ENCODE measurements at places on chromosomes 7 and 10.

DNA sequence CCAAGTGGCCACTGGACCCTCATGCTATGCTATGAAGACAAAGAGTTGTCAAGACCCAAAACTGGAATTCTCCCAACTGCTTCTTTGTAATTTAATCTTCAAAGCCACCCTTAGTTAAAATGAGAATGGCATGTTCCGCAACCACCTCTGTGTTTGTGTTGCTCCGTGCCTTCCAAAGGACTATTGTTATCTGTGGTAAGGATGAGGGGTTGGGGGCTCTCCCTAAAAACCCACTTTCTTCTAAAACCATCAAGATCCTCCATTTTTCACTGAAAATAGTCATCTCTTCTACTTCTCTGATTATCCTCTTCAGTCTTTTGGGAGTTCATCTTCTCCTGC, 222.1 kb upstream of the AOAH start:
- DNase-seq = no peak

DNA sequence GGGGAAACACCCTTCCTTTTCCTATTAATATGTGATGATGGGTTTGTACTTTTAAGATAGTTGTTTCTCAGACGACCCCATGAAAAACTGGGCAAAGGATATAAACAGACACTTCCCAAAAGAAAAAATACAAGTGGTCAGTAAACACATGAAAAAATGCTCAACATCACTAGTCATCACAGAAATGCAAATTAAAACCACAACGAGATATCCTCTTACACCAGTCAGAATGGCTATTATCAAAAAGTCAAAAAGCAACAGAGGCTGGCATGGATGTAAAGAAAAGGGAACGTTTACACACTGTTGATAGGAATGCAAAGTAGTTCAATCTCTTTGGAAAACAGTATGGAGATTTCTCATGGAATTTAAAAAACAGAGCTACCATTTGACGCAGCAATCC, 111.4 kb upstream of the ZEB1 start:
- no peak for DNase-seq

DNA sequence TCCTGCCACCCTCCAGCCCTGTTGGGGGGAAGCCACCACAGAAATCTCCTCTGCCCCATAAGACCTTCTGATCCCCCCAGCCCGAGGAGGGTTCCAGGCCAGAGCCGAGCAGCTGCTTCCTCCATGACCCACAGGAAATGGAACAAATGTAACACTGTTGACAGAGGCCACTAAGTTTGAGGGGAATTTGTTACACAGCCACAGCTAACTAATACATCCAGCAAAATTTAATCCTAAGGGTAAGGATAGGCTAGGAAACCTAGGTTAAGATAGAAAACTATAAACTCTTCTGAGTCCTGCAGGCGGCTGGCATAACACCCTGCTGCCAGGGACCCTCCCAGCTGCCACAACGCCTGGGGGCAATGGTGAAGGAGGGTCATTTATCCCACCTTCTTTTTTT, 66.8 kb upstream of the PDGFA start:
- DNase-seq = no peak

GRCh38 chr7:146510088-146510680, 393.6 kb downstream of the CNTNAP2 start:
- DNase-seq = no peak

DNA sequence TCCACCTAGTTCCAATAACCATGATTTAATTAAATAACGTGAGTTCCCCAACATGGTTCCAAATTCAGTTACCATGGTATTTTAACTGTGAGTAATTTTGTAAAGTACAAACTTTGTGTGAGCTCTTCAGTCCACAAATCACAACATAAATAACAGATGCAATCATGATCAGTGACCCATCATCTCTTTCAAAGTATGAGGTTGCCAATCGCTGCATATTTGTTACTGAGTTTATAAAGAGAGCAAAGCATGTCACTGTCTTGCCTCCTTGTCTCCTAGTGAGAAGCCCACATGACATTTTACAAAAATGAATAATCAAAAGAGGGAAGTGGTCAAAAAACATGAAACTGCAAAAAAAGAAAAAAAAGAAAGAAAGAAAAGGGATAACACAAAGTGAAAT, 69.1 kb upstream of the PDSS1 start:
- no peak for DNase-seq

DNA sequence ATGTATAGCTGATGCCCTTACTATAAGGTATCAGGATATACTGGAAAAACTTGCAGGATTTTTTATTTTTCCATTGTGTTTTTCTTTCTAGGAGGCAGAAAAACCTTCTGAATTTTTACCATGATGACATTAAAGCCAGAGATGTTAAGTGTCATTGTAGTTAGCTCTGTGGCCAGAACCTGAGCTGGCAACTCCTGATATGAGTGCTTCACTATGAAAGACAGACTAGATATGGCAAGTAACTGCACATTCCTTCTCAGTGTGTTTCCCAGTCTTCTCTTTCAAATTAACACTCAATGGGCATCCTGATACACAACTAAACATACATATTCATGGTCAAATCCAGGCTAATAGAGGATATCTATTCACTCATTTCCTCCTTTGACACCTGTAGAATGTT, 166.2 kb downstream of the CTTNBP2 start:
- no peak for DNase-seq

DNA sequence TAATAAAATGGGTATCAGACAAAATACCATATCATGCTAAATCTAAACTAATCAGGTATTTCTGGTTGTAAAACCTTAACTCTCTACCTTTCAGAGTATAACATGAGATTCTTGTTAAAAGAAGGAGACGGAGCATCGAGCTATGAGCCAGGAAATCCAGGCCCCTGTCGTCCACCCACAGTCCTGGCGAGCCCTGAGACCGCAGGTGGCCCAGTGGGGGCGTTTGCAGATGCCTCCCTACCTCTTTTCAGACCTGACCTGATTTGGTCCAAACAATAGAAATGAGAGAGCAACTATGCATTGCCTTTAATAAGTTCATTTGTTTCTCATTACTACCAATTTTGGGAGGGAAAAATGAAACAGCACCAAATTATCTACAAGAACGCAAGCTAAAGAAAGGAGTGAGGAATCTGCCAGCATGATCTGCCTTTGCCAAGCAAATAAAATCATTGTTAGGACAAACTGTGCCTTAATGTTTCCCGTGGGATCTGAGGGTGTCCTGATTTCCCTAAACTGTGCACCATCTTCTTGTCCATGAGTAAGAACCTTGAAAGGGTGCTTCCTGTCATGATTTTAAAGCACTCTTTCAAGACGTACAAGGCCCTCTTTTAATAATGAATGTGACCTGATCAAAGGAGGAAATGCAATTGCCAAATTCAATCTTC, 166.7 kb downstream of the TCERG1L start:
- DNase-seq = no peak

DNA sequence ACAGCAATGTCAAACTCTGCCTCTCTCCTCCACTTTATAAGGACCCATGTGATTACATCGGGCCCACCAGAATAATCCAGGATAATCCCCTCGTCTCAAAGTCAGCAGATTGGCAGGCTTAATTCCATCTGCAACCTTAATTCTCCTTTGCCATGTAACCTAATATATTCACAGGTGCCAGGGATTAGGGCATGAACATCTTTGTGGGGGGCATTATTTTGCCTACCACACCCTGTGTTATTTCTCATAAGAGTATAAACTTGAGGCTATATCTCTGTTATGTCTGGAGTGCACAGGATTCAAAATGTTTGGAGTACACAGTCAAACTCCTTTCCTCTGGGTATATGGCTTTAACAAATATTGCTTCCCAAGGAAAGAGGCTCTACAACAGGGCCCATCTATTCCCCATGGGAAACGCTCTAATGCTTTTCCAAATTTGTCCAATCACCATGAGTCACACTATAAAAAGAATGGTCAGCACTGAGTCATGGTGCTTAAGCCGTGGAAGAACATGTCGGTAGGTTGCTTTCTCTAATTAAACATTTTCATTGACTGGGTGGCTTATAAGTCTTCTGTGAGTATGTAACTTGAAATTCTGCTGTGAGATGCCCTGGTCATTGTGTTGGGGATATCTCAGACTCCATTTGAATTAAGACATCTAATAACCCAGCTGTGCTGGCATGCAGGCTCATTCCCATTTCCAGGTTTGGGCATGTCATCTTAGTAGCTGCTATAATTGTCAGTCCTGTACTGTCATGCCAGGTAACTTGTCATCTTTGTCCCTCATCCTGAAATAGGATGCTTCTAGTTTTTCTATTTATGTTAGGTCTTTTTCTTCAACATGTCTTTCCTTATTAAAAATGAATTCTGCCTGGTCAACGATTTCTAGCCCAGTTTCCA, 11.5 kb upstream of the AKR1B10 start:
- no peak for DNase-seq

DNA sequence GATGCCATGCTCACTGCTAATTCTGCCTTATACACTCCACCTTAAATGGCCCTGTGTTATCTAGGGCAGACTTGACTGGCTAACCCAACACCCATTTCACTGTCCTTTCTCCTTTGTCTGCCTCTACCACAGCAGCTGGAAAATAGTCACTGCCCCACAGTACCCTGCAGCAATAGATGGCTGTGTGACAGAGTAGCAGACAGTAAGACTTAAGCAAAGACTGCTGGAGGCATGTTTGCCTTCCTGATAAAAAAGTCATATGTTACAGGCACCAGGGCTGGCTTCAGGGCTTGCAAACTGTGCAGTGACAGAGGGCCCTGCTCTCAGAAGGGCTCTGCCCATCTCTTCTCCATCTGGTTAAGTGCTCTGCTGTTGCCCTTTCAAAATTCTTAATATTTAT, 332.6 kb upstream of the GHITM start:
- no peak for DNase-seq
